ENCODE measurements at places on chromosomes 11 and 22.

DNA sequence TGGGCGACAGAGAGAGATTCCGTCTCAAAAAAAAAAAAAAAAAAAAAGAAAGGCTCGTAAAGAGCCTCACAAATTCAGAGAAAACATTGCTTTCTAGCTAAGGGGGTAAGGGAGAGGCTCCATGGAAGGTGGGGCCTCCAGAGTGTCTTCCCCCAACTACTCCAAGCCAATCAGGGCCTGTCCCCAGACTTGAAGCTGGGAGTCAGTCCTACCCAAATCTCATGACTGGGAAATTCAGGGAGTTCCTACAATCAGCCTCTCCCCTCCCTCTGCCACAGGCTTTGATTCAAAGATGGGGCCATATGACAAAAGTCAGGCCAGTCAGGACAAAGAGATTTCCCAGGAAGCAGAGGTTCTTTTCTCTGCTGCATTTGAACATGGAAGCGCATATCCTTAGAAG, 63.0 kb upstream of the NUP160 start:
- no peak for DNase-seq

- DNase-seq = no peak
Measured at GRCh38 chr11:23502826-23503225, 642.6 kb upstream of the CCDC179 start.

DNA sequence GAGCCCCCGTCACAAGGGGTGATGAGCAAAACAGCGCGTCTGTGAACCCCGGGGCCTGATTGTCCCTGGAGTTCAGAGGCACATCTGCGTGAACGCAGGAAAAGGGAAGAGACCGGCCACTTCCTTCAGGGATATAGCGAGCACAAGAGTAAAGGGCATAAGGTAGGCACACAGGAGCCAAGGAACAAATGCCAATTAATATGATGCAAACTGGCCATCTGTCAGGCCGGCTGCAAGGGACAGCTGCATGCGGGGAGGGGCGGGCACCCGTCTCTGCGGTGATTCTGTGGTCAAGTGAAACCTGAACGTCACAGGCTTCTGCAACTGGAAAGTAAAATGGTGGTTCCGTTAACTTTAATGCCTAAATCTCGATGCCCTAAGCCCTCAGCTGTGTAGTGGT, 64.7 kb downstream of the TRIM29 start:
- no peak for DNase-seq

- DNase-seq = no peak
Measured at GRCh38 chr11:46391578-46392420, at the start of gene CHRM4. Gene CHRM4, minus strand, starts transcription at chr11:46391776. Its CDS starts 5,219 bp downstream, at chr11:46386557.

DNA sequence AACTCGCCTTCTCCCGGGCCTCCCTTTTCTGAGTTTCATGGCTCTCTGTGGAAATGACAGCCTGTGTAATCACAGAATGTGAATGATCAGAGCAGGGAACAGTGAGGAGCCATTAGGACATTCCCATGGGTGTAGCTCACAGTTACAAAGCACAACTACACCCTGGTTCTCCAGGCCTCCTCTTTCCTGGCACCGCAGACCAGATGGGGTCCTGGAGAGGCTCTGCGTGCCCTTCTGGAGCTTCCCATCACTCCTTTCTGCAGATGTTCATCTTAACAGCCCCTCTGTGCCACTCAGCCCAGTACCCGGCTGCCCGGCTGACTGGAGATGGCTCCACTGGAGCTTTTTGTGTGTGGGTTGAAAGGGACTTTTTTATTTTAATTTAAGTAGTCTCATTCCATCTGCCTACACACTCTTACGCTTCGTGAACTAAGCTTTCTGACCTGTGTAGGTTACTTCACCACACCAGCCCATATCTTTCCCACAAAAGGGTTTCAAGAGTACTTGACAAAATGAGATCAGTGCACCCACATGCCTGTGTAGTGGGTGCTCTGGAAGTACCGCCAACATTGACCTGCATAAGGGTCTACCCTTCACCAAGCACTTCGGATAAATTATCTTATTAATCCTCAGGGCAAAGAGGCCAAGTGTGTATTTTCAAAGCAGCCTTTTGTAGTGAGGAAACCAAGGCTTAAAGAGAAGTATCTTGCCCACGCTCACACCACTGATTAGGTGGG, 29.8 kb downstream of the SREBF2 start:
- DNase-seq = peak; percentile 72

DNA sequence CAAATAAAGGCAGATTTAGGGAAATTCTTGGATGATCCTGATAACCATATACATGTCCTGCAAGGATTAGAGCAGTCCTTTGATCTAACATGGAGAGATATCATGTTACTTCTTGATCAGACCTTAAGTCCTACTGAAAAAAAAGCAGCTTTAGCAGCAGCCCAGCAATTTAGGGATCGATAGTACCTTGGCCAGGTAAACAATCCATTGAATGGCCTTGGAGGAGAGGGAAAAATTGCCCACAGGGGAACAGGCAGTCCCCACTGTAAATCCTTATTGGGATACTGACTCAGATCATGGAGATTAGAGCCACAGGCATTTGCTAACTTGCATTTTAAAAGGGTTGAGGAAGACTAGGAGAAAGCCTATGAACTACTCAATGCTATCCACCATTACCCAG, 47.8 kb downstream of the PRSS23 start:
- DNase-seq = no peak

GRCh38 chr22:36740716-36741115, 35.2 kb downstream of the IFT27 start:
- DNase-seq = no peak
